ENCODE measurements at places on chromosomes 4 and X.

- peak; percentile 32 for DNase-seq
These were observed 200.4 kb downstream of the MAB21L2 start for GRCh38 chr4:150782311-150782710.

DNA sequence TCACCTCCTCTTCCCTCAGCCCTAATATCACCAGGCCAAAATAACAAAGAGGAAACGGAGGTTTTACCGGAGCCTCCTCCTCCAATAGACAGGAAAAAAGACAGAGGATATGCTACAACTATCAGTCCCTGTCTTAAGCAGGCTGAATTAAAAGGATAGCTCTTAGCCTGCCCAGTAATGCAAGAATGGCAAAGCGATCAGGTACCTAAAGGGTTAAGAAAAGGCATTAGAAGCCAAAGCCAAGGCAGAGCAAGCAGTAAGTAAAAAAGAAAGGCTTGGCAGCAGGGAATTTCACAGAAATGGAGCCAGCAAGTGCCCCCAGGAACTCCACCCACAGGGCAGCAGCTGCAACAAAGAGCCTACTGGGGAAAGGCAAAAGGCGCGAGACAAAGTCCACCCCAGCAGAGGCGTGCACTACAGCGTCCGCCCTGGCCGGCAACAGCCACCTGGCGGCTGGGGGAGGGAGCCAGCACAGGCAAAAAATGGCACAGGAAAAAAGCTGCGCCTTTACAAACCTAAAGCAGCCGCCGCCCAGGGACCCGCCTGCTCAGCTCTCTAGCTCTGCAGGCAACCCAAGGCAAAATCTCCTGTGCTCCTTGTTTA, 220.6 kb upstream of the ZC4H2 start:
- DNase-seq: no peak

DNA sequence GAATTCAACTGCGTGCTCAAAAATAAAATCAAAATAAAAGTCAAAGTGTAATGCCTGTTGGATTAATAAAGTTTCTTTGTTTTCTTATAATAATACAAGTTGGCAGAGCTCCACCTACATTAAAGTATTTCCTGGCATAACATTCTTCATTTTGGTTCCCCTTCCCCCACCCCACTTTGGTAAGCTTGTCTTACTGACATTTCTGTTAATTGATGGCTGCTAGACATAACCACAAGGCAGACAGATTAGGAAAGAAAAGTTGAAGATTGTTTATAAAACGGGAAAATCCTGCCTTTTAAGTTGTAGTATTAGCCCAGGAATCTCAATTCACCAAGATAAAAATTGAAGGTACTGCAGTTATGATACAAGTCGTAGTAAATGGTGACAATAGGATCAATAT, 246.5 kb upstream of the RPS6KA3 start:
- DNase-seq: no peak

GRCh38 chrX:154441984-154442707, 1.8 kb upstream of the FAM50A start:
- no peak for DNase-seq

GRCh38 chrX:19361701-19362100, 18.0 kb downstream of the PDHA1 start:
- no peak for DNase-seq

GRCh38 chr4:16205298-16206164, 20.7 kb downstream of the TAPT1 start:
- DNase-seq: no peak

GRCh38 chrX:68989865-68990606, 161.2 kb downstream of the EFNB1 start:
- DNase-seq: no peak

DNA sequence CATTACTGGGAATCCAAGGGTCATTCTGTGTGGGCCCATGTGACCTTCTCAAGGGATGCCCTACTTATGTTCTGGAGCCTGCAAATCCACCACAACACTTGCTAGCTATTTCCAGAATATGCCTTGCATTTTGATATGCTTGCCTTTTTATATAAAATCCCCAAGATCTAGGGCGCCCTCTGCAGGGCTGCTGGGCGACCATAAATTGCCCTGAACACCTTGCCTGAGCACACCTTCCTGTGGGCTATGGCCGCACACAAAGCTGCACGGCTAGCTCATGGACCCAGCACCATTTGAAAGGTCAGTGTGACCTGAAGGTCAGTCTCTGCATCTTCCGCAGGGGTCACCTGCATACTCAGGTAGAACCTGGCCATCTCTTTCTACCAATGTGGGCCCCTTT, 311.7 kb downstream of the NLGN4X start:
- no peak for DNase-seq

- DNase-seq: no peak
These were observed 50.0 kb downstream of the RTL5 start for GRCh38 chrX:72081605-72082320.

- DNase-seq: no peak
These were observed 457.2 kb downstream of the GALNTL6 start for GRCh38 chr4:172270397-172270796.

DNA sequence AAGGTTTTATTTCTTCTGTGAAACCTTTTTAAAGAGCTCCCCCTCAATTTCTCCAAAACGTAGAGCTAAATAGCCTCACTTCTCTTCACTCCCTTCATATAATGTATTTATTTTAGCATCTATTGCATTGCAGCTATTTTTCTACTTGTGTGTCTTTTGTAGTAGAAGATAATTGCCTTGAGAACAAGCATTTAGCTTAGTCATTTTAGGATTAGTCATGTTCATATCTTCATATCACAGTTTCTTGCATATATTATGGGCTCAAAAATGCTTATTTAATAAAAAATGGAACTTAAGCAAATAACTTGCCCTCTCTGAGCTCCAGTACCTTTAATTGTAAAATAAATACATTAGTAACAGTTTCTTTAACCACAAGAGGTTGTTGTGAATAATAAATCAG, 72.1 kb upstream of the SPANXC start:
- no peak for DNase-seq

DNA sequence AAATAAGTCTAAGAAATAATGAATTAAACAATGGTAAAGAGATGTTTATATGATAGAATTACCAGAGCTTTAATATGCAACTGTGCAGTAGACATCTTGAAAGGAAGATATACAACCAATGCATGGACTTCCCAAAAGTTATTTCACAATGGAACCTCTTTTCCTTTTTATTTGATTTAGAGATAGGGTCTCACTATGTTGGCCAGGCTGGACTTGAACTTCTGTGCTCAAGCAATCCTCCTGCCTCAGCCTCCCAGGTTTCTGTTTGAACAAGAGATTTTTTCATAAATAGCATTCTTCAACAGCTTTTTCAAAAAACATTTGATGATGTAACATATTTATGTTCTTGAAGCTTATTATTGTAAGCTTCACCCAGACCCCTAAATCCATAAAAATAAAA, 72.0 kb downstream of the LRBA start:
- no peak for DNase-seq

DNA sequence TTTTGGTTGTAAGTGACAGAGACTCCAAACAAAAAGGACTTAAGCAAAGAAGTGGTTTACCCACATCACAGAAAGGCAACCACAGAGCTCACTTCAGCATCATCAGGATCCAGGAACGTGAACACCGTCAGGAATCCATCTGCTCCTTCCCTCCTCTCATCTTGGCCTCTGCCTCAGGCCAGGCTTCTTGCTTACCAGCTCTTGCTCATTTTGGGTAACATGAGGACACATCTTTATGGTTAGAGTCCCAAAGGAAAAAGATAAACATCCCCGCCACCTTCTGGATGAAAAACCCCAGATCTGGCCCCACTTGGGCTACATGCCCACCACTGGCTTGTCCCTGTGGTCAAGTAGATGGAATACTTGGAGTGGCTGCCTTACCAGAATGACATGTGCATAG, 176.8 kb upstream of the RPL34 start:
- no peak for DNase-seq

GRCh38 chr4:185232370-185232769, 23.0 kb downstream of the SNX25 start:
- no peak for DNase-seq

GRCh38 chrX:39772057-39772832, 325.5 kb downstream of the BCOR start:
- DNase-seq: no peak

GRCh38 chrX:147890756-147891155, 21.0 kb upstream of the FMR1 start:
- no peak for DNase-seq

DNA sequence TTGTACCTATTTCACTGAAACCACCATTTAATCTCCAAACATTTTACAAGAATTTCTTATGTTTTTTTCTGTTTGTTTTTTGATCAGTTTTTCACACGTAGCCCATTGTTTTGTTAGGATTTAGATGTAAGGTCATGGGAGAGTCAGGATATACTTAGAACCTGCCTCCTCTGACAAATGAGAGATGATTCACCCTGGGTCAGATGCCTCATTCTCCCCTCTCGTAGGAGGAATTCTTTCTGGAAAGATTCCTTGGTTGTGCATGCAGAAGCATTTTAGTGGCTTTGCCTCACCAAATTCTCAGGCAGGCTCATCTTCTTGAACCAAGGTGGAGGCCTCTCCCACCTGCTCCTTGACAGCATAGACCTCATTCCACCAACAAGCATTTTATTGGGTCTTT, 599.3 kb downstream of the SPRY1 start:
- no peak for DNase-seq

- DNase-seq: no peak
These were observed 422.6 kb upstream of the DIPK2B start for GRCh38 chrX:45623266-45623665.

GRCh38 chrX:150438165-150438564, 75.0 kb downstream of the MAMLD1 start:
- DNase-seq: no peak

DNA sequence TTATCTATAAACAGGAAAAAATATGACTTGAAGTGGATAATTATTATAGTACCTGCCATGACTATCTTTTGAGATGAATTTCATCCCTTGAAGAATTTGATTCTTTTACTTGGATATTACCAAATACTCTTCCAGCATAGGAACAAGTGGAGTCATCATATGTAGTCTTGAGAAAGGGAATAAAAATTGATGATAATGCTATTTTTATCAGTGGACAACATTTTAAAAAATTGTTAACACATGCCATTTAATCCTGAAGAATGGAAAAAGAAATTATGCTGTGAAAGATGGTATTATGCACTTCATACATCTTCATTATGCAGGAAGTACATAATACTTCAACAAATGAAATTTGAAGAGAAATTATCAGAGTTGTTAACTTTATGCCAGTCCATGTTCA, 83.6 kb downstream of the ITIH6 start:
- no peak for DNase-seq

GRCh38 chr4:28082686-28083390, 1222.2 kb downstream of the STIM2 start:
- DNase-seq: no peak

DNA sequence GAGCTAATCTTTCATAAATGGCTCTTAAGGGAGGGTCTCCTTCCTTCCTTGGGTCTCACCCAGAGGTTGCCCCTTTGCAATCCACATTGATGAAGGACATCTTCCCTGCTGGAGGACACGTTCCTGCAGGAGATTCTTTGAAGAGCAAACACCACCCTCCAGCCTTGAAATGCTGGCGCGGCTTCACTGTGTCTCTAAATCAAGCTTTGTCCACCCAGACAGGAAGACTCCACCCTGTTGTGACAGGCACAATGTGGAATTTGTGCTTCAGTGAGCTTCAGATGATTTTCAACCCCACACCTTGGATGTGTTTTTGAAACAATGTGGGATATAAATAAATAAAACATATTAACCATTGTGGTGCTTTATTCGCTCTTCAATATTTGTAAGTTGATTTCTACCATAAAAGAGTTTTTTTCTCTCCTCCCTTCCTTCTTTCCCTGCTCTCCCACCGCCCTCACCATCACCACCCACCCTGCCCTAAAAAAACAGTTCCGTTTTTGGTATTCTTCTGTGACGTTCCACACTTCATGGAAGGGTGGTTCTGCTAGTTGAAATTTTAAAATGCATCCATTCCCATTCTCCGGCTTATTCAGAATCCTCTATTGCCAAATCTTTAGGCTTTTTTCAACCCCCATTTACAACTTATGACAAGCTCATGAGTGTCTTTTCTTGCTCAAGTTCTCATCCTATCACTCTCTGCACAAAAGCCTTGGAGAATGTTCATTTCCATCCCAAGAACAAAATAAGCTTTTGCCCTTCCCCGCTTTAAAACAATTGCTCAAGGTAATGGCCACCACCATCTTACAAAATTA, 264.3 kb downstream of the RAPGEF2 start:
- DNase-seq: no peak
